ENCODE measurements at places on chromosomes 6 and 20. TPM values are rescaled to one million over a fixed set of nuclear protein-coding genes. Genes with fewer than 3 reads are reported as not detected.
A peak's percentile ranks its signal among the peaks of the same experiment; 100 is the strongest.

Gene VSTM2L
- 1.3 TPM for total RNA-seq

Gene TCP11
- not detected for total RNA-seq

Gene SLC26A8
- 0.56 TPM for total RNA-seq

Gene MAP7
- total RNA-seq, result 67.0 TPM

Gene BPIFA1
- total RNA-seq, result not detected

Gene JPH2
- 1.5 TPM for total RNA-seq

DNA sequence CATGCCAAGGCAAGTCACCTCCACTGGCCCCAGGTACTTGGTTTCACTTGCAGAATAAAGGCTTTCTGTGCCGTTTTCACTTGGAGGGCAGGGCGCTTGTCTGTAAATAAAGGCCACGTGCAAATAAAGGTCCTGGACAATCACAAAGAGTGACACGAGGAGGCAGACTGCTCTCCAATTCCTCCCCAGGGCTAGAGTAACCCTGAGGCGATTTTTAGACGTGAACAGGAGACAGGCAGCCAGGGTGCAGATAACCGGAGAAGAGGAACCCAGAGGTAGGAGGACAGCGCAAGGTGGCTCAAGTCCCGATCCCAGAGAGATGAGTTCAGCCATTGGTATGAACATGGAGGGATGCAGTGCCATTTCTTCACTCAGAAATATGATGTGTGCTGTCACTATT is 327.4 kb downstream of the KIF16B start:
- no peak for DNase-seq

DNA sequence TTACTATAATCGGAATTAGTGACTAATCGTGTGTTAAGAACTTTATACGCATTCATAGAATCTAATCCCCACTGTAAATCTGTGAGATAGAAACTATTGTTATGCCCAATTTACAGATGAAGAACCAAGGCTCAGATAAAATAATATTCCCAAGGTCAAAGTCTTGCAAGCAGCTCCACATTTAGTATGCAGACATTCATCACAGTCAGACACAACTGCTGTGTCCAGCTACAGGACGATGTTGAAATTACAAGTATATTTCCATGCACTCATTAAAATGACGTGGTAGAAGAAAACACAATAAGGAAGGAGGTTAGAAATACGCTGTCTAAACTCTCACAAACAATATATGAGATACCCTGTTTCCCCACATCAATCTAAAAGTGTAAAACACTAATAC is 82.5 kb downstream of the PREX1 start:
- no peak for DNase-seq

DNA sequence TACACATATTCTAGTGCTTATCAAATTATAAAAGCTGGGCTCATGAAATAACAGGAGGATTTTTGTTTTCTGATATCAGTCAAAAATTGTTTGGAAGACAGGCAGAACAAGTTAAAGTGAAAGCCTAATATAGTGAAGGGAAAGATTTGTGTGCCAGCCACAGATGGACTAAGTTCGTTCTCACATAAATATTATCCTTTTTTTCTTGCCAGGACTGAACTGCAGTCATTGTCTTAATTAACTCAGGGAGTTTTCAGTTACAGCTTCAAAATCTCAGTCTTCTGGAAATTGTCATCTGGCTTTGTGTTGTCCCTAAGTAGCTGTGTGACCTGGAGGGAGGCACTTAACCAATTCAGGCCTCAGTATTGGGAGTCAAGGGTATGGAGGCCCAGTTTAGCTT is 40.7 kb downstream of the PLCB4 start:
- DNase-seq, result no peak

DNA sequence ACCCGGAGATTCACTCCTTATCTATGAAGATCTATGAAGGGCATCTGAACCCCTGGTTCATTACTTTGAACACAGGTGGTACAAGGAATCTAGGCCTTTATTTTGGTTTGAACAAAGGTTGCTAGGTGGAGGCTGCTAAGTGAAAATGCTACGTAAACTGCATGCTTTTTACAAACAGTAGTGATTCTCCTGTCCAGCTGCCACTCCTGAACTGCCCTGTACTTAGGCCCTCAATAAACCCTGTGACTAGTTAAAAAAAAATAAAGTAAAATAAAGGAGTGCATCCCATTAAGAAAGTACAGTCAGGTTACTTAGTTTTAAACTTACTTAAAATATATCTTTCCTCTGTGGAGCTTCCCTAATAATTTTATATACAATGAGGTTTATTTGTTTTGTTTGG is 27.7 kb upstream of the ARG1 start:
- no peak for DNase-seq

- no peak for DNase-seq
These were observed 198.8 kb upstream of the OPRM1 start for GRCh38 chr6:153840039-153840850.

- no peak for DNase-seq
These were observed 26.1 kb upstream of the TINAG start for GRCh38 chr6:54282186-54282585.

DNA sequence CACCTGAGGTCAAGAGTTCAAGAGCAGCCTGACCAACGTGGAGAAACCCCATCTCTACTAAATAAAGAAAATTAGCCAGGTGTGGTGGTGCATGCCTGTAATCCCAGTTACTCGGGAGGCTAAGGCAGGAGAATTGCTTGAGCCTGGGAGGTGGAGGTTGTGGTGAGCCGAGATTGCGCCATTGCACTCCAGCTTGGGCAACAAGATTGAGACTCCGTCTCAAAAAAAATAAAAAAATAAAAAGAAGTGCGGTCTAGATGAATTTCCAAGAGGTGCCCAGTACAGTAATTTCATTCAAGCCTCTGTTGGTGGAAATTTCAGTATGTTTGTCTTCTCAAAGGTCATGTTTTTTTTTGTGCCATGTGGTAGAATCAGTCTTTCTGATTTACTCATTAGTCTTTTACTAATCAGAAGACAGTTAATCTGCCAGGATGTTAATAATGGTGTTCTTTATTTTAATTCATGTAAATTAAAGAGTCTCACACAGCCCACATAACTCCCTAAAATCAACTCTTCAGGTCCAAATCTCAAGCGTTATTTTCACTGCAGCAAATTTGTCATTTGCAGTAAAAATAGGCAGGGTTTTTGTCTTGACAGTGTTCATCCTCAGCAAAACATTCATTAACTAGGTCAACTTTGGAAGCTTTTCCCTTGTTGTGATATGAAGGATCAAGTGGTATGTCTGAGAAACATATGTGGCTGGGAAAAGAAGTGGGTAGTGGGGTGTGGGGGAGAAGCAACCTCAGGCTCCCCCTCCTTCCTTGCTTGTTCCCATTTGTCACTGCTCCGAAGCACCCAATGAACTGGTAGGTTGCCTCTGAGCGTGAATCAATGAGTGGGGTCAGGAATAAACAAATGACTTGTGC is 13.3 kb downstream of the TP53INP2 start:
- no peak for DNase-seq

GRCh38 chr20:35497320-35497719 is 32.1 kb downstream of the C20orf173 start:
- no peak for DNase-seq

DNA sequence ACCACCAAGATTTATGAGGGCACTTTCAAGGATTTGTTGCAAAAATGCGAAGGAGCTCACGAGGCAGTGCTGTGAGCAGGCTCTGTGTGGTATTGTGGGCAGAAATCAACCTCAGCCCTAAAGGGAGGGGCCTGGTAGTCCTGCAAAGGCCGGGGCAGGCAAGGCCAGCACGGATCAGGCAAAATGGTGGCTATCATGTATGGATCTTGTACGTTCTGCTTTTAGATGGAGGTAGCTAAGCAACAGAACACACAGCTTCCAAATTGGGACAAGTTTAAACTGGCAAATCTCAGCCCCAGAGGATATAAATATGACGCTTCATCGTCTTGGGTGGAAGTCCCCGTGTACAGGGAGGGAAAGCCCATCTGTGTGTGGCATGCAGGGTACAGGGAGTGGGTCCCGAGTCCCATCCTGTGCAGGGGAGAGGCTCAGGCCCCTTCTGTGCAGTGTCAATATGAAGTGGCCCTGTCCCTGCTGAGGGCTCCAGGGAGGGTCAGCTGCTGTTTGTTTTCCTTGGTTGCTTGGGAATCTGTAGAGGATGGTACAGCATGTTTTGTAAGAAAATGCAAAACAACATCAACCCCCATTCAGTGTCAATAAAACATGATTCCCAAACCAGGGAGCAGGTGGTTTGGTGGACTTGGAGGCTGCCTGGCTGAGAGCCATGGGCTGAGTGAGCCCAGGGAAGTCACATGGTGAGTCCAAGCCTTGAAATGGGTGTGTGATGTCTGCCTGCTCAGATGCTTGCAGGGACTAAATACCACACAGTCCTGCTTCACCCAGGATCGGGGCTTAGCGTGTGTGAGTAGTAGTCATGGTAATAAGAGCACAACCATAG is 113.0 kb downstream of the SYCP2 start:
- no peak for DNase-seq

- DNase-seq, result peak; percentile 37
These were observed 106.3 kb upstream of the NXT1 start for GRCh38 chr20:23244156-23244915.

DNA sequence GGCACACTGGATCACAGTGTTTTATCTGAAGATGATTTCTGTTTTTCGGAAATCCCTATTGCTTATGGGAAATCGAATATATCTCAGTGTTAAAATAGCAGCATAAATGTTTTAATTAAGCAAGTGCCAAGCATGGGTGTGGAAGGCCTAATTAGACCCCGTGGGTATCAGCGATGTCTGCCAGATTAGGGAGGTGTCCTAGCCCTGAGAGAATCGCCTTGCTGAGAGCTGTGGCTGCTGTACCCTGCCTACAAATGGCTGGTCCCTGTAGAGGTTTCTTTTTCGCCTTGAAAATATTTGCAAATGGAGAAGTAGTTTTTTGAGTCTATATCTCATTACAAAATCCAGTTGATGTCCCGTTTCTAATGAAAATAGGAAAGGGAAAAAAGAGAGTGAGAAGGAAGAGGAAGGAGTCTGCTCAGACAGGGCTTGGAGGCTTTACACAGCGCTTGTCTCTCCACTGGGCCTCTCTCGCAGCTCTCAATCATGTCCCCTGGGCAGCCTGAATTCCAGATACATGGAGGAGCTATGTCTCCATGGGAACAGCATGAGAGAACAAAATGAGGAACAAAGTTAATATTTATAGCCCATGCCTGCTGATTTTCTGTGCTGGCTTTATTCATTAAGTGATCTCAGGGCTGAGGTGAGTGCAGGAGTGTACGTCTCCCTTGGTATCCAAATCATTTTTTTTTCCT is 35.2 kb upstream of the BCLAF1 start:
- DNase-seq, result no peak

All from H1 (cell line).